ENCODE measurements at places on chromosomes 6 and 20.

- DNase-seq = peak; percentile 85
These were observed 57.8 kb upstream of the EDN1 start for GRCh38 chr6:12232339-12232738.

GRCh38 chr6:167550941-167551627 is 226.2 kb downstream of the TTLL2 start:
- DNase-seq = no peak

- no peak for DNase-seq
These were observed 379.1 kb downstream of the TENT5A start for GRCh38 chr6:81373414-81373813.

GRCh38 chr6:53634184-53634631 is 31.3 kb downstream of the KLHL31 start:
- no peak for DNase-seq

DNA sequence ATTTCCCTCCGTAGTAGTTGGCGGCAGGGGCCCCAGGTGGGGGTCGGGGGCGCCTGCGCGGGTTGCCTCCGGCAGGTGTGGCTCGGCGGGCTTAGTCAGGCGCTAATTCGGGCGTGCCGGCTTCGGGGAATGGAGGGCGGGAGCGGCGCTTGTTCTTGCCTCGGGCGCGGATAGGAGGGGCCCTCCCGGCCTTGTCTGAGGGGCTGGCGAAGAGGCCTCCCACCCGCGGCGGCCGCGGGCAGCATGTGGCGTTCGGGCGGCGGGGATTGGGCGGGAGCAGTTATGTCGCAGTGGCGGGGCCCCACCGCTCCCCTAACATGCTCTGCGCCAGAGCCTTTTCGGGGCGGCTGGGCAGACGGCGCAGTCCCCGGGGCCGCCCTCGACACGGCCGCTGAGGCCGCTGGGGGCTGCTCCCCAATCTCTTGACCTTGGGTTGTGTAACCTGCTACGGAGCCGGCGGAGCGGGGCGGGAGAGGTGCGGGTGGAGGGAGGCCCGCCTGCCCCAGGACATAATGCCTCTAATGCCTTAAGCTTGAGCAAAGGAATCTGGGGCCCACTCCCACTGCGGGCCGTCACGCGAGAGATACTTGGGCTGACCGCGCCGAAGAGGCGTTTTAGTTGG is 1.1 kb downstream of the AMD1 start:
- DNase-seq = peak; percentile 14

- no peak for DNase-seq
These were observed 41.7 kb upstream of the ZNF831 start for GRCh38 chr20:59121714-59122565.

DNA sequence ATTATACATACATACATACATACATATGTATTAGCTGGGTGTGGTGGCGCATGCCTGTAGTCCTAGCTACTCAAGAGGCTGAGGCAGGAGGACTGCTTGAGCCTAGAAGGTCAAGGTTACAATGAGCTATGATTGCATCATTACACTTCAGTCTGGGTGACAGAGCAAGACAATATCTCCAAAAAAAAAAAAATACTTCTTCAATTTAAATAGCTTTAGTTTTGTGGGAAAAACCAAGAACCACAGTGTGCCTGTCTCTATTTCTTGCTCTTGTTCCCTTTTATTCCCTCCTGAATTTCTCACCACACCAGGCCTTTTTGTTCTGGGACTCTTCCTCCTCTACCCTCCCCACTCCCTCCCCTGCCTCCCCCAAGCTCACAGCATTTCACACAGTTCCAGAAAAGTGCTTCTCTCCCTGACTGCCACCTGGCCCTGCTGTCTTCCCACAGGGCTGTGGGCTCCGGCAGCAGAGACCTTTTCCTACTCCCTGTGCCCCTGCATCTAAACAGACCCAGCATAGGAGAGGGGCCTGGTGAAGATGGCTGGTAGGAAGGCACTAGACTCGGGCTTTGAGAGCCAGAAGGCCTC is 1.3 kb downstream of the C20orf203 start:
- DNase-seq = no peak

- no peak for DNase-seq
These were observed 604.4 kb upstream of the NOX3 start for GRCh38 chr6:156060013-156060412.

DNA sequence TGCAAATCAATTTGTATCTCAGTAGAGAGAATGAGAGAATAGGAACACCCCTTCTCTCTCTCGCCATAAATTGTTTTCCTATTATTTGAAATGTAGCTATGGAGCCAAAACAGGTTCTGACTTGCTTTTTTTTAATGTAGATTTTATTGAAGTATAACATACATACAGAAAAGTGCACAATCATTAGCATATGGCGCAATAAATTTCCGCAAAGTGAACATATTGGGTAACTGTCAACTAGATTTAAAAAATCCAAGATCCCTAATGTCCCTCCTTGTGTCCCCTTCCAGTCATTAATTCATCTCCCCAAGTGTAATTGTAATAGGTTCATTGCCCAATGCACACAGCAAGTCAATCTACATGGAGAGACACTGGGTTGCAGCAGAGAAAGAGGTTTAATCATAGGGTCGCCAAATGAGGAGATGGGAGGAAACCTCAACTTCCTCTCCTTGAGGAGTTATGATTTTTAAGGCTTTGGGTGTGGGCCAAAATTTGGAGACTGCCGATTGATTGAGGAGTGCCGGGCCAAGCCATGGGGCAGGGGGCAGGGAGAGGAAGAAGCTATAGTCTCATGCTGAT is 43.3 kb upstream of the TGM3 start:
- DNase-seq = no peak

DNA sequence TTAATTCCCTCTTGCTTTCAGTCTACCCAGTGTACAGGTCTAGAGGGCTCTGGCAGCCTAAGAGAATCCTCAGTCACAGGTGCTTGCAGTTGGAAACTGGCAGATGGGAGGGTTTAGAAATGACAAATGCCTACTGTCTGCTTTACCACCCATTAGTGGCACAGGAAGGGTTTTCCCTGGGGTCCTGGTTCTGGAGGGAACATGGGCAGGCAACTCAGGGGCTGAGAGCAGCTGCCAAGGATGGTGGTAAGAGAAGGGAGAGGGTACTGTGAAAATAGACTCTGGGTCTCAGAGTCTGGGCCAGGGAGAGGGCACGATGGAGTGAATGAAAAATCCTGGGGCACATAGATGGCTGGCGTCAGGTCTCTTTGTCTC is 103.5 kb downstream of the TCP11 start:
- no peak for DNase-seq

DNA sequence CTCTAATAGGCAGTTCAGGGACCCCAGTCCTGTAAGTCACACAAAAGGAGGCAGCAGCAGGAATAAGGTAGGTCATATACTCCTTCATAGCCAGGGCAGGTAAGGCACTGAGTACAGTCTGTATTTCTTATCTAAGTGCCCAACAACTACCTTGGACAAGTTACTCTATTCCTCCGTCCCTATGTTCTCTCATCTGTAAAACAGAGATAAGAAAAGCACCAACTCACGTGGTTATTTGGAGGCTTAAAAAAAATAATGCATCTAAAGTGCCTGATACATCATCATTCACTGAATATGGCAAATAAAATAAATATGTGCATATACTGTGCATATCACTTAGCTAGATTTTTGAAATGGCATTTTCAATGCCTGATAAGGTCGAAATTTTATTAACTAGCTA is 298.1 kb upstream of the CDYL start:
- DNase-seq = no peak

DNA sequence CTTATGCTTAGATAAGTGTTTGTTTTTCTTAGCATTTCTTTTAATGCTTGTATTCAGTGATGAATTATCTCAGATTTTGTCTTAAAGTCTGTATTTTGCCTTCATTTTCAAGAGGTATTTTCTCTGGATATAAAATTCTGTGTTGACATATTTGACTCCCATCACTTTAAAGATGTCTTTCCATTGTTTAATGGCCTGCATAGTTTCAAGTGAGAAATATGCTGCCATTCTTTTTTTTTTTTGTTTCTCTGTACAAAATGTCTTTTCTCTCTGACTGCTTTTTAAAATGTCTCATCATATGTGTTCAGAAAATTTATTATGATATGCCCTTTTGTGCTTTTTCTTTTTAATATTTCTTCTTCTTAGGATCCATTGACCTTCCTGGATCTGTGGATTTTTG is 578.0 kb upstream of the NOX3 start:
- no peak for DNase-seq

DNA sequence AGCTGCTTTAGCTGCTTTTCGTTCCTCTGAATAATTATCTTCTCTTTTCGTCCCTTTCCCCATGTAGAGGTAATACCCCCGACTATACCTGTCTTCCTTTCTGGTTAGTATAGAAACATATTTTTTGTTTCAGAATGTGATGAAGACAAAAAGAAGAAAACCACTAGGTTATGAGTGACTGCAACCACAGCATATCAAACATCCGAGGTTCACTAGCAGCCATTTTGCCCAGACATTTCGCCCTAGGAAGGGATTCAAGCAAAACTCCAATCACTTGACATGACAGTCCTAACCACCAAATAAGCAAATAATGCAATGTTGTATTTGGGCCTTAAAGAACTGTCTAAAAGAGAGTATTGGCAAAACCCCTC is 9.4 kb downstream of the SNX5 start:
- DNase-seq = no peak

DNA sequence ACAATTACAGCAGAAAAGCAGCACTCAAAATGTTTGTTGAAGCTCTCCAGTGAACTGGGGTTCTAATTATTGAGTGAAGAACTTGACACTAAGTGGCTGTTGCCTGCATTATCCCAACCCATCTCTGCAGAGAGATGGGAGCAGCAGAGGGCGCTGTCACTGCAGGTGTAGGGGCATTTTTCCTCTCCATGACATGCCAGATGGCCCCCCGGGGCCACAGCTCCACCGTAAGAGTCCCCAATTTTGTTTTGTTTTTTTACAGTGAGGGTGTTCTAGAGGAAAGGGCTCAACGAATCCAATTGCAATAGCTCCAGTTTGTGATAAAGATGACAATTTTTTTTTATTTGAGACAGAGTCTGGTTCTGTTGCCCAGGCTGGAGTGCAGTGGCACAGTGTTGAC is 1.9 kb upstream of the FUCA2 start:
- DNase-seq = no peak

GRCh38 chr6:72386324-72386723 is 235.5 kb upstream of the KCNQ5 start:
- no peak for DNase-seq

DNA sequence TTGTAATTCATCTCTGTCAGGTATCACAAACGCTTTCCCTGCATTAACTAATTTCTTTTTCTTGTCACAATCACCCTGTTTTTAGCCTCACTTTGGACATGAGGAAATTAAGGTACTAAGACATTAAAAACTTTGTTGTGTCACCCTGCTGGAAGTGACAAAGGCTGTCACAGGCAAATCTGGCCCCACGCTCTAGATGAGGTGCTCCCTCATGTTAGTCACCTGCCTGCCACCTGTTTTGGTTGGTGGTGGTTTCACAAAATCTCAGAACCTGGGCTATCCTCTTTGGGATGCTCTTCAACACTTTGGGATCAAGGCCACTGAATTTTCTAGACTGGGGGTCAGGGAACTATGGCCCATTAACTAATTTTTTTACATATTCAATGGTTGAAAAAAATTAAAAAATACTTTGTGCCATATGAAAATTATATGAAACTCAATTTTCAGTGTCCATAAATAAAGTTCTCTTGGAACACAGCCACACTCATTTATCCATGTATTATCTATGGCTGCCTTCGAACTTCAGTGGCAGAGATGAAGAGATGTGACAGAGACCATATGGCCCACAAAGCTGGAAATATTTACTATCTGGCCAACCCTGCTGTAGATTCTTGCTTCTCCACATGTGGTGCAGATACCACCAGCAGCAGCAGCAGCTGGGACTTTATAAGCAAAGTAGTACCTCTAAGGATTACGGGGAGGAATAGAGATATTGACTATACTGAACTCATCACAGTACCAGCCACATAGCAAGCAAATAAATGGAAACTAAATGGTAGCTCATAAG is 16.1 kb upstream of the TNFAIP3 start:
- DNase-seq = no peak

- DNase-seq = no peak
These were observed 43.0 kb upstream of the BPIFA2 start for GRCh38 chr20:33124994-33125393.

DNA sequence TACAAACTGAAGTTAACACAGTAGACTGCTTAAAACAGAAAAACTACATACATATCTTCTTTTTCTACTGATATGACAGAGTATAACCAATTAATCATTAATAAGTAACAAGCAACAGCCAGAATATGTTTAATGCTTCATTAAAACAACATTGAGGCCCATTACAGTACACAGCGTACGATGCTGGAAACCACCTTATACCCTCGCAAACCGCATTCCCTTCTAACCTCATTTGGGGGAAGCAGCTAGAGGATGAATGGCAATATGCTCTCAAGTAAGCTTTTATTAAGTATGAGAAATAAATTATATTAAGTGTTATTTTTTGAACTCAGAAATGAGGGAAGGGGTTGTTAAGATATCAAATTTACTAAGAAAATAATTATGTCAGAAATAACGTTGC is 142.4 kb downstream of the GMDS start:
- no peak for DNase-seq

- no peak for DNase-seq
These were observed 13.2 kb downstream of the TMEM74B start for GRCh38 chr20:1171461-1172093.

GRCh38 chr6:157376706-157377230 is 4.2 kb upstream of the ZDHHC14 start:
- no peak for DNase-seq

GRCh38 chr6:137045222-137045789 is 541 bp upstream of the IL20RA start:
- no peak for DNase-seq

DNA sequence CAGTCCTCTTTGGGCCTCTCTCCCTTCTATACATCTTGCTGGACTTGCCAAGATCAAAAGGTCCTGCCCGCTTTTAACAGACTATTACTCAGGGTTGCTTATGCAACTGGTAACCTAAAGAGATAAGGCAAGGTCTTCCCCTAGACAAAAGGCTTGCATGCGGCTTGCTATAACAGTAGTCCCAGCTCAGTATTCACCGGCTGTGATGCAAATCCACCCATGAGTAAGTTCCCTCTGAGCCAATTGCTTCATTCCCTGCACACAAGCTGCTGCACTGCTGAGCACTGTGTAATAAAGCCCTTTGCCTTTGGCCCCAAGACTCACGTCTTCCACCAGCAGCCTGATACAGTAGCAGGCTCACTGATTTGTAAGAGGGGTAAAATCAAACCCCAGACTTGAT is 363.8 kb downstream of the PRKN start:
- no peak for DNase-seq

DNA sequence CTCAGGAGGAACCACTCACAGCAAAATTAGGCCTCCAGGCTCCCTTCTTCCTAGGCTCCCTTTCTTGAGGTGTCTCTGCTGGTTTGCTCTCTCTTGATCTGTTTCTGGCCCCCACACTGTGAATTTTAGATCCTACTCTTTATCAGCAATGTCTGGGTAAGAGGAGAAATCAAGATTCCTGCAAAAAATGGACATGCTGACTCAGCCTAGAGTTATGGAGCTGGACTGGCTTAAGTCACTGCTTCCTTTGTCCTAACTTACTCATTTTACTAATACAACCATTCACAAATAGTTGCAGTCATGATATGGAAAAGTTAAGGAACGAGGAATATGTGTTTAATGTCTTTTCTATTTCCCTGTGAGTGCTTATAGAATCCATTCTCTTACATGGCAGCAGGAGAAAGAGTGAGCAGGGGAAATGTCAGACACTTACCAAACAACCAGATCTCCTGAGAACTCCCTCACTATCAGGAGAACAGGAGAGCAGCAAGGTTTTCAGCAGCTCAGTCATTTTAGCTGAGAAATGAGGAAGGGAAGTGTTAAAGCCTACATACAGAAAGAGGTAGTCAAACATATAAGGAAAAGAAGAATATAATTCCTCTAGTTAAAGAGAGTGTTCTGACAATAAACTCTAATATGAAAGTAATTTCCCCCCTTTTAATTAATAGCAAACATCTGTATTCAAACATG is 160.8 kb downstream of the PDE7B start:
- DNase-seq = peak; percentile 80

All from HS-27A (cell line).